ENCODE measurements at places on chromosomes 13 and 19. TPM values are rescaled to one million over a fixed set of nuclear protein-coding genes. Genes with fewer than 3 reads are reported as not detected.

Gene SLAIN1
- total RNA-seq = 3.9 TPM

Gene SARS2
- 10.5 TPM for total RNA-seq

Gene SIAH3
- not detected for total RNA-seq

Gene MEIOSIN
- not detected for total RNA-seq

Gene FPR2
- total RNA-seq = 0.07 TPM

Gene KLF16
- 14.1 TPM for total RNA-seq

Gene CYP4F12
- not detected for total RNA-seq

Gene TEX101
- total RNA-seq = not detected

Gene THSD1
- total RNA-seq = 8.8 TPM

Gene FXYD1
- 4.2 TPM for total RNA-seq

Gene SHISA7
- not detected for total RNA-seq

Gene ZNF582
- 3.1 TPM for total RNA-seq

Gene POSTN
- 686 TPM for total RNA-seq

Data from smooth muscle cell of the pulmonary artery (primary cell).